ENCODE measurements at places on chromosomes 6 and 20.

GRCh38 chr6:106752641-106753040 lies 123.3 kb downstream of the QRSL1 start:
- DNase-seq, result no peak

GRCh38 chr6:165566088-165566828 lies 96.8 kb downstream of the PDE10A start:
- no peak for DNase-seq

- no peak for DNase-seq
Observed at GRCh38 chr6:56840467-56841380, 114.2 kb upstream of the BEND6 start.

DNA sequence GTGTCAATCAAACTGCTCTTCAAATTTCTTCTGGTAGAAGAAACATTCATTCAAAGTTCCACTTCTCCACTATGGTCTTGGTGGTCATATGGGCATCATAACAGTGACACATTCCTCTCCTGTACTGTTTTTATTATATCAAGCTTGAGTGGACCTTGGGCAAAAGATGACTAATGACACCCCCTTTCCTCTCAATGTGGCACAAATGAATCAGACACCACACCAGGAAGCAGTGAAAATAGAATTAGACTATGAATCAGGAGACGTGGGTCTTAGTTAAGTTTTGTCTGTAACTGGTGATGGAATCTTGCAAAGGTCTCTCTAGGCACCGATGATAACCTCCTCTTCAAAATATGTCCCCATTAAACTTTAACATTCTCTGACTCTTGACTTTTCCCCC lies 9.0 kb upstream of the NRSN1 start:
- DNase-seq, result no peak
